ENCODE measurements at places on chromosomes 11 and 22.

DNA sequence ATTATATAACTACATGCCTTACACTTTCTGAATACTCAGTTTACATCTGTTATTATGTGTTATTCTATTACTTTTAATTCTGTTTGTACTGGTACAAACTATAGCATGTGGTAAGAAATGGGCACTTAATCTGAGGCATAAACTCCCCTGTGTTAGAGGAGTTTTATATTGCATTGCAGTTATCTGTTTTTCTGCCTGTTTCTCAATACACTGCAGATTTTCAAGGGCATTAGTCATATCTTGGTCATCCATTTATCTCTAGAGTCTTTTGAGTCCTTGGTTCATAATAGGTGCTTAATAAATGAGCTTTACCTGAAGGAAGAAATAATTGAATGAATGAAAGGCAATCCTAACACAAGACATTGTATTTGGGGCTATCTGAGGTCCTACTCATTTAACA lies 182.9 kb upstream of the CTSC start:
- peak; percentile 55 for DNase-seq

DNA sequence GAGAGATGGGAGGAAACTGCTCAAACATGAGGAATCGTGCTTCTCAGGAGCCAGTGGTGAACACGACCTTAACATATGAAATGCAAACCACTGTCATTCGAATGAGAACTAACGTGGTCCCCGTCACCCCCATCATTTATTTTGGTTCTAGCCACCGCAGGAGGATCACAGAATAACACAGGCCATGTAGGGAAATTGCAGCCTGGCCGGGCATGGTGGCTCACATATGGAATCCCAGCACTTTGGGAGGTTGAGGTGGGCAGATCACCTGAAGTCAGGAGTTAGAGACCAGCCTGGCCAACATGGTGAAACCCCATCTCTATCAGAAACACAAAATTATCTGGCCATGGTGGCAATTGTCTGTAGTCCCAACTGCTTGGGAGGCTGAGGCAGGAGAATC lies 27.1 kb downstream of the KRTAP5-5 start:
- DNase-seq: no peak

GRCh38 chr11:112770487-112770886 lies 190.7 kb upstream of the NCAM1 start:
- DNase-seq: no peak

- no peak for DNase-seq
Observed at GRCh38 chr11:100396266-100396665, 290.8 kb upstream of the ARHGAP42 start.

DNA sequence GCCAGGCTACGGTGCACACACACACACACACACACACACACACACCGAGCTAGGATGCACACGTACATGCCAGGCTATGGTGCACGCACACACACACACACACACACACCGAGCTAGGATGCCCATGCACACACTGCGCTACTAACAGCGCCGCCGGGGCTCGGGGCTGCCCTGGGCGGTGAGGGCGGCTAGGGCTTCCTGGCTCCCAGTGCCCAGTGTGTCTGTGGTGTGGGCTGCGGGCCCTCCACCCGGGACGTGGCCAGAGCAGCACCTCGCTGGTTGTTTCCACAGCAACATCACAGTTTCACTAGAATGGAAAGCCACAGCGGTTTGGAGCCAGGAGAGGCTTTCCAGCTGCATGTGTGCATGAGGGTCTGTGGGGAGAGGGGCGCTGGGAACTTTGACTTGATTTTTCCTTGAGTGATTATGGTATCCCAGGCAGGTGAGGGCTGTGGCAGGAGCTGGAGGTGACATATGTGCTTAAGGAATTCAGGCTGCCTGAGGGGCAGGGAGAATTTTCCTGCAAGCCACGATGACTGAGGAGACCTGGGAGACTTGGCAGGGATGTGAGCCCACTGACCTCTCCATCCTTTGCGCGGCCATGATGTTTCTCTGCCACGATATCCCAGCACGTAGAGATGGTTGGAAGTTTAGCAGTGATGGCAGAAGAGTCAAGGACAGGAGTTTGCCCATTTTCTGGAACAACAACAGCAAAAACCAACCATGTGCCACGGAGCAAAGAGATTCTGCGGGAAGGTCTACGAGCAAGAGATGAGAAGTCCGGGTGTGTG lies 195.9 kb downstream of the SNX19 start:
- no peak for DNase-seq

DNA sequence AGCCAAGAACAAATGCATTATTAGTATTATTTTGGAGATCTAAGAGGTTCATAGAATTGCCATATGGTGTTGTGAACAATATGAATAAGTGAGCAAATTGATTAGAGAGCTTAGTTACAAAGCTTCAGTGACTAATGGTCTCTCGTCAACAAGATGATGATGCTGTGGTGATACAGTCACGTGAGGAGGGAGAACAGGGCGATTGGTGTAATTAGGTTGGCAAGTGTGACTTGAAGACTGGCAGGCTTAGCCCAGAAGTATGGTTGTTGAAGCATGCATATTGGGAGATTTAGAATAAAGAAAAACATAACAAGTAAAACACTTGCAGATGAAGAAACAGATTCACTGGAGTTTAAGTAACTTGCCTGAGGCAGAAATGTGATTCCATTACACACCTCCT lies 100.6 kb upstream of the SORL1-AS1 start:
- peak; percentile 24 for DNase-seq

DNA sequence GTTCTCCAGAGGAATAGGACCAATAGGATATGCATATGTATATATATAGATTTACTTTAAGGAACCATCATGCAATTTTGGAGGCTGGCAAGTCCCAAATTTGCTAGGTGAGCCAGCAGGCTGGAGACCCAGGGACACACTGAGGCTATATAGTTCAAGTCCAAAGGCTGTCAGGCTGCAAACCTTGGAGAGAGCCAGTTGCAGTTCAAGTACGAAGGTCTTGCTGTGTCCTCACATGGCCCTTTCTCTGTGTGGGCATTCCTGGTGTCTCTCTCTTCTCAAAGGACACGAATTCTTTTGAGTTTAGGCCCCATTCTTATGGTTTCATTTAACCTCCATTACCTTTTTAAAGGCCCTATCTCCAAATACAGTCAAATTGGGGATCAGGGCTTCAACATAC lies 134.4 kb upstream of the SORL1-AS1 start:
- DNase-seq: no peak

GRCh38 chr22:29308791-29309262 lies 2.4 kb downstream of the GAS2L1 start:
- DNase-seq: peak; percentile 88

DNA sequence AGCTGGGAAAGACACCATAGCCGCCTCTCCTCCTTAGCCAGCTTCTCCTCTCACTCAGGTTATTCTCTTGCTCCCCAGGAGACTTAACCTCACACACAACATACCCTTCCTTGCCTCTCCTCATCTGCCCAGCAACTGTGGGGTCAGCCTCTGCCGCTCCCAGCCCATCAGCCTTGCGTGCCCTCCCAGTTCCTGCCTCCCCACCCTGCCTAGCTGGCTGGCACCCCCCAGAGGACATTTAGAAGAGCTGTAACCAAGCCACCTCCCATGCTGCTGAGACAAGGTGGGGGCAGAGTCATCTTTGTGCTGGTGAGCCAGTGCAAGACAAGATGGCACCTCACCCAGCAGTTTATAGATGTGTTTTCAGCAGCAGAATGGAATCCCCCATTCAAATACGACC lies 38.2 kb downstream of the TOM1 start:
- no peak for DNase-seq

DNA sequence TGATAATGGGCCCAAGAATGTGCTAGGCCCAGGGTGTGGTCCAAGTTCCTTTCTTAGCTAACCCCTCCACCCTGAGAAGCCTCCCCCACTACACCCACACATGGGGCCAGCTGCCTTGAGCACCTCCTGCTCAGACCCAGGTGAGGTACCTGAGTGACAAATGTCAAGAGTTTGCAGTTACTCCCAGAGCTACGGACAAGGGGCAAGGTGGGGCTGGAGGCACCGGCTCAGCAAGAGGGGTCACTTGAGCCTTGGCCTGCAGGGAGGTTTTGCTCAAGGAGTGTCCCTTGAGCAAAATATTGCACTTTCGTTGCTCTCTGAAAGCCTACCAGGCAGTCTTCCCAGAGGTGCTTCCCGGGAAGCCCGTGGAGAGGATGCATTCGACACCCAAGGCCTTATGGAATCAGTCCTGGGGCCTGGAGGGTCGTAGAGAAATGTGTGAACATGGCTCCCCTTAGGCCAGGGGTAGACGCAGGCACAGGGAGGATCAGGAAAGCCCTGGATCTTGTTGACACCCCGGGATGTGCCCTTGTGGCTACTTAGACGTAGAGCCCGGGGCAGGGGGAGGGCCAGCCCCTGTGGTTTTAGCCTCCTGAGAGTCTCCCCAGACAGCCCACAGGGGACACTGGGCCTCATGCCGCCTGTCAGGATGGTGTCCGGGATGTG lies 114.2 kb downstream of the KCNQ1 start:
- no peak for DNase-seq

DNA sequence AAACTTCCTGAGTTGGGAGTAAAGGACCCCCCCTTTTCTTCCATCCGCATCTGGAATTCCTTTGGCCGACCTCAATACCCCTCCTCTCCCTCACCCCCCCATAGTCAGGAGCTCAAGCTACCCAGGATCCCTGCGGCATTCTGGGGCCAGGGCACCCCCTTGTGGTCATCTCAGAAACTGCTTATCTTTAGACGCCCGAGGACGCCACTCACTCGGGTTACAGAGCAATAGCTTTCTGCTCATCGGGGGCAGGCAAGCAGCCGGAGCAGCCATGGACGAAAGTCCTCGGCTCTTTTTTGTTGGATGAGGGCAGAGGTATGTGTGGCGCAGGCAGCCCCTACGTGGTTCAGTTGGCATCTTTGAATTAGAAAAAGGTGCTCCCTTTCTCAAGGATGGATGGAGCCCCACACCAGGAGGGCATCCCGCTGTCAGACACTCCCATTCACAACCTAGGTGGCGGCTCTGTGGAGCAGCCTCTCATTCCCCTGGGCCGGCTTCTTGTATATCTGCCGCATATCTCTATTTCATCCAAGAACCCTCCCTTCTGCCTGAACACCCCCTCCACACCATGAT lies 2.3 kb downstream of the C1QTNF5 start:
- DNase-seq: peak; percentile 44

DNA sequence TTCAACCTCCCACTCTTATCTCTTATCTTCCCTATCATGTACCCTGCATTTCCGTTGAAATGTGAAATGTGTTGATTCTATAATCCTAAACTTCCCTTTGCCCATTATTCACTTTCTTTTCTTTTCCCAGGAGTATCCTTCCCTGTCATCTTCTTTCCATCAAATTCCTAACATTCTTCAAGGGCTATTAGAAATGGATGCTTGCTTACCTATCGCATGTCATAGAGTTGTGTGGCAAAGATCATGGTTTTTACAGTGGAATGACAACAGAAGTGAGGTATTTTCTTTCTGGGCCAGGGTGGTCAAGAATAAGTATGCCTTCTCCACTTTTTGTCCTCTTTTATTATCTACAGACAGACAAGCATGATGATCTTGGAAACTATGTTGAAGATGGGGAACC lies 124.4 kb upstream of the SLC5A12 start:
- no peak for DNase-seq

DNA sequence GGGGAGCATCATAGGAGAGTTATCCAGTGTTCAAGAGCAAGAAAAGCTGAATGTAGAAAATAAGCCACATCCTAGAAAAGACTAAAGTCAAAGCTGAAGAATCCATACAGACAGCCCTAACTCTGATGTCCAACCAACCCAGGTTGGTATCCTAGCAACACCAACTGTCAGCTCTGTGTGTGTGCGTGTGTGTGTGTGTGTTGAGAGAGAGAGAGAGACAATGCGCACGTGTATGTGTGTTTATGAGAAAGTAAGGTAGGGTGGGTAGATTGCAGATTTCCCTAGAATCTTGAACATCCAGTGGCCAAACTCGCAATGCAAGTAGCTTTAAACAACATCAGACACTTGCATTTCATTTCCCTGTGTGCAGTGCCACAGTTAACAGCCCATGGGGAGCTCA lies 274.9 kb downstream of the FAM181B start:
- no peak for DNase-seq
